ENCODE measurements at places on chromosomes 5 and 9.
A peak's percentile ranks its signal among the peaks of the same experiment; 100 is the strongest.

DNA sequence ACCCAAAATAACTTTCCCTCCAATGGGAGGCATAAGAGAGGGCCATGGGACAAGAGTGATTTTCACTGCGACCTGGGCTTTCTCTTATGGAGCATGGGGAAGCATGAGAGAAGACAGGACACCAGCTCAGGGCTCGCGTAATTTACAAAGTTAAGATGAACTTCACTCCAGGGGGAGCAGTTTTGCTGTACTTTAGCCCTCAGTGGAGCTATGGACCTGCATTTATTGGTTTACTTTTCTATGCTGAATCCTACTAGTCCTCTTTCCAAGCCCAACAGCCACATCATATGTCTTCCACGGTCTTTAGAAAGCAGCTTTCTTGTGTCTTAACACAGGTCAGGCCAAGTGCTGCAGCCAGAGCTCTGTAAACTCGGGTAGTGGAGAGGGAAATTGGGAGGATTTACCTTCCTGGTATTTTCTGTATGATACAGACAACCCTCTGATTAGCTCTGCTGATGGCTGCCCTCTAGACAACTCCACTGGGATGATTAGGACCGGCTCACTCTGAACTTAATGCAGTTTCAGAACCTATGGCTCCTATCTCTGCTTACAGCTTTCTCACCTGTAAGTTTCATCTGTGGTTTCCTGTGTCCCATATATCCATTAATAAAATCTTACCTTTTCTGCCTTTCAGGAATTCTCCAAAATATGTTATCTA, 581.0 kb upstream of the RORB start:
- DNase-seq = no peak

DNA sequence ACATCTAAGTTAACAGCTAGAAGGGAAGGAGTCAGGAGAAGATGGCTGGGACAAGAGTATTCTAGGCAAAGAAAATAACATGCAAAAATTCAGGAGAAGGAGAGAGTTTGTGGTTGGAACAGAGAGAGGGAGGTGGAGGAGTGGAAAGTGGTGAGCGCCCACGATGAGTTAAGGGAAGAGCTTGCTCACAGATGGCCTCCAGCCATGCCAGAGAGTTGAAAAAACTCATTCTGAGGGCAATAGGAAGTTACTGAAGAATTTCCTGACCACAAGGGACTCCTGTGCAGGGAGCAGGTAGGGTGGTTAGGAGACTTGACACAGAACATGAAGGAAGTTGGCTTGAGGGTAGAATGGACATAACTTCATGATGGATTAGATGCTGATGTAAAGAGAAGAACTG, 159.7 kb downstream of the DOCK2 start:
- DNase-seq = no peak

GRCh38 chr5:177368869-177369644, 11.3 kb downstream of the RGS14 start:
- DNase-seq = no peak

DNA sequence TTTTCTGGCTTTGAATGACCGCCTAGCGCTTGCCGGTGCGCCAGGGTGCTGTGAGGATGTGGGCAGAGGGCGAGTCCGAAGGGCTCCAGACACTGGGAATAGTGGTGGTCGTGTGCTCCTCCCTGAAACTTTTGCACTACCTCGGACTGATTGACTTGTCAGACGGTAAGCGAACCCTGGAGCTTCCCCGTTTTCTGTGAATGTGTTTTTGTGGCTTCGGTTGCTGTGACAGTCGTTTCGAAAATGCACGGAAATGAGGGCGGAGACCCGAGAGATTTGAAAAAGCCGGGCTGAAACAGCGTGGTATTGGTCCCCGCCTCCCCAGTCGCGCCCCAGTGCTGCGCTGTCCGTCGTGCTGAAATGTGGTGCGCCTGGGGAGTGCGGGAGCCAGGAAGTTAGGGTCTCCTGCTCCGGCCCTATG, 102.5 kb upstream of the GABRP start:
- DNase-seq = peak; percentile 51

- DNase-seq = no peak
Measured at GRCh38 chr5:151949701-151950308, 25.2 kb upstream of the GLRA1 start.

DNA sequence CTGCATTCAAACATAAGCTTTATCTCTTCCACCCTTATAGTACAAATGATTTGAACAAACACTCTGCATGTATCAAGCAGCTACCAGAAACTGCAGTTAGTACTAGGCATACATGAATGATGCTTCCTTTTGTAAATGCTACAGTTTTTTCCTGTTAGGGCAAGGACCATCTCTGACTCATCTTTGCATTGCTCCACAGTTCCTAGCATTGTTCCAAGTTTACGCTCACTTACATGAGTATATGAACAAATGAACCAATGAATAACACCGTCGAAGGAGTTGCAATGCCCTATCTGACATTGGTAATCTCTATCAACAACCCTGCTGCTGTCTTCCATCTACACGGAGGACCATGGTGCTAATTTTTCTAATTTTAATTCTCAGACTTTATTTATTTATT, 2.1 kb upstream of the ALDH7A1 start:
- DNase-seq = no peak

DNA sequence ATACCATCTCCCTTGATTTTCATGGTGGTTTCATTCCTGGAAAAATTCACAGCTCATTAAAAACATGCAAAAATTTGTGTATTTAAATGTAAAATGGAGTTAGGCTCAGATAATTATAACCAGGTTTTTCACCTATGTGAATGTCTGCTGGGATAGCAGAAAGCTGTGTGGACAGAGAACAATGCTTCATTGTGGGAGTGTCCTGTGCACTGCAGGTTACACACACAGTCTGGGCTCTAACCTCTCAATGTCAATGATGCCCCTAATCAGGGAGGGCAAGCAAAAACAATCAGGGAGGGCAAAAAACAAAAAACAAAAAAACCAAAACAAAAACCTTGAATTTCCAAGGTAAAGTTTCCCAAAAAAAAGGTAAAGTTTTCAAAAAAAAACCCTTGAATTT, 158.9 kb upstream of the KLF9 start:
- DNase-seq = no peak

DNA sequence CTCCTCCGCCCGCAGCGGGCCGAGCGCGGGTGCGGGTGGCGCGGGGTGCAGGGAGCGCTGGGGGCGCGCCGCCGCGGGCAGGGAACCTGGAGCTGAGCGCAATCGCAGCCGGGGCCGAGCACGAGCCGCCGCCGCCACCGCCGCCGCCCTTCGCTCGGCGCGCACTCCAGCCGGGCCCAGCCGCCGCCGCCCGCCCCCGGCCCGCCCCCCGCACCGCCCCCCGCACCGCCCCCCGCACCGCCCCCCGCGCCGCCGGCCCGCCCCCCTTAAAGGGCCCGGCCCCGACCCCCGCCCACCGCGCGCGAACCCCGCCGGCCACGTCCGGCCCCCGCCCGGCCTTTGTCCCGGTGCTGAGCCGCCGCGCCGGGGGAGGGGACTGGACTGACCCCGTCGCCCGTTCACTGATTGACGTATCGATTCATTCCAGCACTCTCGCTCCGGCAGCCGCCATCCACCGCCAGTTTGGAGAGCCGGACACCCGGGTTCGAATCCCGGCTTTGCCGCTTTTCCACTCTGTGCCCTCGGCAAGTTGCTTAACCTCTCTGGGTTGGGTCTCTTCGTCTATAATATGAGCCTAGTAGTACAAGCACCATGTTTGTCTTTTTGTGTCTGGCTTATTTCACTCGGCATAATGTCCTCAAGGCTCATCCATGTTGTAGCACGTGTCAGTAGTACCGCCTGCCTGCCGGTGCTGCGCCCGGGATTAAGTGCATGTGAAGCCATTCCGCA, at the start of gene SH3PXD2B:
Gene SH3PXD2B (minus strand): TSS at position 168 of the 729 bp plus-strand sequence. CDS start 173 bp downstream, outside the sequence.
- peak; percentile 60 for DNase-seq

DNA sequence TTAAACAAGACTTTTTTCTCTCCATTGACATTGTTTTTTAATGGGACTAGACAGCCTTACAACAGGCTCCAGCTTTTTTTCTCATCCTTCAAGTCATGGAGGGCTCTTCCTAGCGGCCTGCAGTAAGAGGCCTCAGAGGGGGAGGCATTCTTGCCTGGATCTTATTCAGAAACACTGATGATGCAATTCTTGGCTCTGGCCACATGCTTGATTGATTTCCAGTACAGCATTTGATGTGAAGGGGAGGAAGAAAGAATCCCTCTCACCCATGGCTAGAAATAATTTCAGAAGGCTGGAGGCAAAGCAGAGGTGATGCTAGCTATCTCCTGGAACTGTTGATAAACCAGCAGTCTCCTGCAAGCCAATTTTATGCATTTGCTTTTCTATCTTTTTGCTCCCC, 324.8 kb downstream of the PRELID2 start:
- DNase-seq = no peak

- no peak for DNase-seq
Measured at GRCh38 chr5:11182441-11183080, 421.5 kb upstream of the DAP start.

- DNase-seq = no peak
Measured at GRCh38 chr5:125326150-125326510, 579.7 kb upstream of the ZNF608 start.

GRCh38 chr9:3137347-3137695, 293.4 kb upstream of the PUM3 start:
- DNase-seq = no peak
